ENCODE measurements at places on chromosomes 7 and 10.

- DNase-seq = no peak
Measured at GRCh38 chr10:100817268-100817839, 72.0 kb downstream of the PAX2 start.

GRCh38 chr7:17965603-17966002 lies 25.3 kb upstream of the SNX13 start:
- DNase-seq = no peak

GRCh38 chr7:81752318-81752714 lies 17.5 kb downstream of the HGF start:
- no peak for DNase-seq

DNA sequence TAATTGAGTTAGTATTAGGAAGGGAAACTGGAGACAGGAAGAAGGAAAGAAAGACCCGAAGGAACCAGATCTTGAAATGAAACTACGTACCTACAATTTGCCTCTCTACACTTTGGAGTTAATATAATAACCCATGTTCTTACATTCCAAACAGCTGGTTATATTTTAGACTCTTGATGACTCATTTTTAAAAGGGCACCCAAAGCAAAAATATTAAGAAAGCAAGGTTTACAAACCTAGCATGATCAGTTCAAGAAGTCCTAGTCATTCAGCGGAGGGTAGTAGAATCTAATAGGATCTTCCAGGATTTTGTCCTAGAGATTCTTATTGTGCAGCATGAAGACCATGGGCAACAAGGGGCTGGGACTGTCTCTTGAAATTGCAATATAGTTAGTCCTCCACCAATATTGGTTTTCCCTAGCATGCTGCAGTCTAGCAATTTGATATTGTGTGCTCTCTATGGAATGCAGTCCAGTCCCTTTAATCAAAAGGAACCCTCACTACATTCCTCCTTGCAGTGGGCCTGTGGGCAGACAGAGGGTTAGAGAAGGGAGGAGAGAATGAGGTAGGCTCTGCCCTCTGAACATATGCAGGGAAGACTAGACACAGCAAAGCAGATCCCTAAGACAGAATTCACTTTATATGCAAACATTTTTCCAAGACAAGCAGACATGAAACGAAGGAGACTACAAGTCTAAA lies 230.3 kb downstream of the INHBA start:
- DNase-seq = no peak

- no peak for DNase-seq
Measured at GRCh38 chr7:156618078-156618779, 22.3 kb upstream of the RNF32 start.

GRCh38 chr7:136555933-136556332 lies 312.5 kb upstream of the CHRM2 start:
- no peak for DNase-seq

- DNase-seq = no peak
Measured at GRCh38 chr10:100307684-100308083, 21.2 kb upstream of the BLOC1S2 start.

GRCh38 chr10:17510242-17510908 lies 56.0 kb upstream of the ST8SIA6 start:
- DNase-seq = no peak

- DNase-seq = no peak
Measured at GRCh38 chr7:100567751-100568175, 5.9 kb downstream of the SAP25 start.

DNA sequence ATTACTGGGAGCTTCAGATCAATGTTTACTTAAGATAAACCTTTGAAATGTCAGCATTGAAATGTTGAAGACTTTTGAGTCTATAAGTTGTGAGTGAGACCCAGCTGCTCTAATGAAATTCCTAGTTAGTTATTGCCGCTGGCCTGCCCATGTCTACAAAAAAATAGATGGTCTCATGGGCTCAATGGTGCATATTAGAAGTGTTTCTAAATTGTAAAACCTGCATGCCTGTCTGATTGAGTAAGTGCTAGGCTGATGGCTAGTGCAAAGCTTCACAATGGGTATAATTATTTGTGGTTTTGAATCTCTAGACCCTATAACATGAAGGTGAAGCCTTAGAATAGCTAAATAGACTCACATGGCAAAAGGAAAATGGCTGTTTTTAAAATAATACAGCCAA lies 234.5 kb downstream of the SORCS3 start:
- DNase-seq = no peak

GRCh38 chr7:18497082-18497481 lies 1.5 kb downstream of the HDAC9 start:
- DNase-seq = no peak

GRCh38 chr10:2798336-2799022 lies 268.9 kb upstream of the PFKP start:
- no peak for DNase-seq

DNA sequence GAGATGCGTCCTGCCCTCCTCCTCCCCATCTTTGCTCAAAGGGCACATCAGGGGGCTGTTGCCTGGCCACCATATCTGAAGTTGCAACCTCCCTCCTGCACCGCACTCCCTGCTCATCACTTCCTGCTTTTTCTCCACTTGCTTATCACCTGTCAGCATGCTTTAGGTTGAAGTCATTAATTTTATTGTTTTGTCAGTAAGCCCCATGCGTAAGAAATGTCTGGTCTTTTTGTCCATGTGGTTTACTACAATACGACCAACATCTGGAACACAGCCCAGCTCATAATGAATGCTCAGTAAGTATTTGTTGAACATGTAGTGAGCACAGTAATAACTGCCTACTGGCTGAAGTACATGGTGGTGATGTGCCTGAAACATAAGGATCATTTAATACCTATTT lies 71.6 kb upstream of the GJD4 start:
- DNase-seq = no peak

- DNase-seq = no peak
Measured at GRCh38 chr10:133440633-133441285, 13.0 kb upstream of the SCART1 start.

GRCh38 chr10:58638388-58638787 lies 125.7 kb downstream of the BICC1 start:
- no peak for DNase-seq

GRCh38 chr10:35563261-35563891 lies 41.8 kb upstream of the GJD4 start:
- DNase-seq = peak; percentile 17

- DNase-seq = no peak
Measured at GRCh38 chr7:35658606-35659201, 36.2 kb downstream of the HERPUD2 start.

- DNase-seq = peak; percentile 28
Measured at GRCh38 chr7:24980534-24981170, 674 bp upstream of the OSBPL3 start.

DNA sequence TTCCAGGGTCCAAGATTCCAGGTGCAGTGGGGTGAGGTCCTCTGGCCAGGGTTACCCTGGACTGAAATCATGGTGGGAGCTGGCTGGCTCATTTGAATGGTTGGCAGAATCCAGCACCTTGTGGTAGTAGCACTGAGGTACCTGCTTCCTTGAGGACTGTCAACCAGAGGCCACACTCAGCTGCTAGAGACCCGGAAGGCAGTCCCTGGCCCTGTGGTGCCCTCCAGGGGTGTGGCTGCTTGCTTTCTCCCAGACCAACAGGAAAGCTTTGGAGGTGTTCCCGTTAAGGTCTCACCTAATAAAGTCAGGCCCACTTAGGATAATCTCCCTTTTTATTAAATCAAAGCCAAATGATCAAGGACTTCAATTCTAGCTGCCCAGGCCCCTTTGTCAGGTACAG lies 107.7 kb upstream of the GDF10 start:
- no peak for DNase-seq

DNA sequence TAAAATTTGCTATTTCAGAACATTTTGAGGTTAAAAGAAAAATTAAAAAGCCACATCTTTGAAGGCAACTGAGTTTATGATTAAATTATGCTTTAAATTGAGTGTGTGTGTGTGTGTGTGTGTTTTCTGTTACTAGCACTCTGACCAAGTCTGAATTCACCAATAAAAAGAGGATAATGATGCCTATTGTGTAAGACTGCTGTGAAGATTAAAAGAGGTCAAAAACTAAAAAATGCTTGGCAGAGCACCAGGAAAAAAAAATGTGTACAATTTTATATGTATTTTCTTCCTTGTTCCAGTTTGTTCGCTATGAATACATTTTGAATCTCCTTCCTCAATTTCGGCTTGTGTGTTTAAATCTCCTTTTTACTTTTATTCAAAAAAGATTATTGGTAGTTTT lies 316.6 kb upstream of the MAGI2 start:
- no peak for DNase-seq

GRCh38 chr7:102432442-102433218 lies 745 bp upstream of the ORAI2 start:
- DNase-seq = no peak

- no peak for DNase-seq
Measured at GRCh38 chr10:125407000-125407502, 246.7 kb upstream of the CTBP2 start.

- no peak for DNase-seq
Measured at GRCh38 chr10:123909866-123910265, 18.3 kb upstream of the CPXM2 start.

- no peak for DNase-seq
Measured at GRCh38 chr10:79320820-79321493, 26.3 kb upstream of the PPIF start.

GRCh38 chr10:79116368-79116767 lies 47.6 kb downstream of the ZMIZ1 start:
- DNase-seq = no peak

DNA sequence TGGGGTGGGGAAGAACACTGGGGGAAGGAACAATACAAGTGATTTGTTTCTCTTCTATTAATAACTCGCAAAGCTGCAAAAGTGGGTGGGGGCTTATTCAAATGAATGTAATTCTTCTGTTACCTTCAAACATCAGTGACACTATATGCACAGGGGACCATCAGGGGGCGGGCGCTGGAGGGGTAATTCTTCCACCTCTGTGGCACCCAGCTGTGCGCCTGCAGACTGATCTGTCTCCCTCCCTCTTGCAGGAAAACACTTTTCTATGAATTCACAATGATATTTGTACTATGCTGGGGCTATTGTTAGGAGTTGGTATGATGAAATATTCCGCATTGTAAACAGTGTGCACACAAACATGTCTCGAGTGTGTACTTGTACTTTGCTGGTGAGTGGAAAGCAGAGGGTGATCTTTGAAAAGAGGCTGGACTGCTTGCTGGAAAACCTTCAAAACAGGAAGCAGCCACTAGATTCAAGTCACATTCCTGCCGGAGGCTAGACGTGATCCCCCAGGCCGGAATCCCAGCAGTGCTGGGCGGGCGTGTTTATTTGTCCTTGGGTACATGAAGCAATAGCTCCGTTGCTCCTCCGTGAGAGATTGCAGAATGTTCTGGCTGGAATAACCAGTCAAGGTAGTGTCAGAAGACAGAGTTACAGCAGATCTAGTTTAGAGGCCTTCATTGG lies 15.8 kb upstream of the BNIP3 start:
- no peak for DNase-seq

- no peak for DNase-seq
Measured at GRCh38 chr7:78363866-78364265, 565.3 kb downstream of the PHTF2 start.

- DNase-seq = no peak
Measured at GRCh38 chr10:114061789-114062188, 18.1 kb downstream of the ADRB1 start.

- no peak for DNase-seq
Measured at GRCh38 chr10:53624722-53625121, 852.1 kb upstream of the MBL2 start.

DNA sequence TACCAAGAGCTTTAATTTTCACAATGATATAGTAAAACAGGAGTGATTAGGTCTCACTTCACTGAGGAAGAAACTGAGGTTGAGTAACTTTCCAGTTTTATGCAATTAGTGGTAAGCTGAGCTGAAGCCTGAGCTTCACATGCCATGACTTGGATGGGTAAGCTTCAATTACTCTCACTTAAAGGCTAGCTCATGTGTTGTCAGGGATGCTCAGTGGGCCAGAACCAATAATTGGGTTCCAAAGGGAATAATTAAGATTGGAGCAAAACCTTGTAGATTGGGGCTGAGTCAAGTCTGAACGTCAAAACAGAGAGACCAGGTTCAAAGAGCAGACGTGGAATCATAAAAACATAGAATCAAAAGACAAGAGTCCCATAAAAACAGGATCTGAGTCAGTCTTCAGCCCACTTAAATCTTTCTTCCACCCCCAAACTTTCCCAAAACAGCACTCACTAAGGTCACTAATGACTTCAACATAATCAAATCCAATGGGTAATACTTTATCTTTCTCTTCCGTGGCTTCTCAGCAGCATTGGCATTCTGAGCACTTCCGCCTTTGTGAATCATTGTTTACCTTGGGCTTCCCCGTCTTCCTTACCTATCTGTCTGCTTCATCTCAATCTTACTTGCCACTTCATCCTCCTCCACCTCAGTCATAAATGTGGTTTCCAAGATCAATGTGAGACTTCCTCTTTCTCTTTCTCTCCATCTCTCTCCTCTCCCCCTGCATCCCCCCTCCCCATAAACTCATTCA lies 23.0 kb upstream of the EGFR start:
- DNase-seq = no peak

GRCh38 chr10:27319752-27320431 lies 79.3 kb upstream of the ACBD5 start:
- DNase-seq = no peak

DNA sequence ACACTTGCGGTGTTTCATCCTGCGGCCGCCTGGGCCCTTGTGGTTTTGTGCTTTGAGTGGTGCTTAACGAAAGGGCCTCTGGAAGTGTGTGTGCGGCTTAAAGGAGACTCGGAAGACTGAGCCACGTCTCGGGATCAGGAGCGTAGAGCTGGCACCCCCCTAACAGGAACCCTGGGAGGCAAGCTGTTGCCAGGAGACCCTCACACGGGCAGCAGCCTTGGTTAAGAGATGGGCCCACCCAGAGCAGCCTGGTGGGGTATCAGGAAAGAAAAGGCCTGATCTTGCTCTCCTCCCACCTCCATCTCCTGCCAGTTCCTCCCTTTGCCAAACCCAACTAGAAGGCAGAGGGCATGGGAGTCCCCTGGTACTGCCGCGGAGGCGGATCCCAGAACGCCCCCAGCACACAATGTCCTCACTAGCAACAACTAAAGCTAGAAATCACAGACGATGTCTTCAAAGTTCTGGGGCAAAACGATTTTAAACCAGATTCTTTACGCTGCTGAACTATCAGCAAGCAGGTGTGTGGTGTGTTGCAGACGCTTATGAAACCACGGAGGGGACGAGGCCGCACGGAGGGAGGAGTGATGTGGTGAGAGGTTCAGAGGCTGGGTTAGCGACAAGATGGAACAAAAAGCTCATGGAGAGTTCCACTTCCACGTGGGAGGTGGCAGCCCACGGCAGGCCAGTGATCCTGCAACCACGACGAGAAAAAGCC lies 67.0 kb upstream of the INPP5A start:
- DNase-seq = no peak

- DNase-seq = no peak
Measured at GRCh38 chr7:35700865-35701264, 5.9 kb upstream of the HERPUD2 start.

DNA sequence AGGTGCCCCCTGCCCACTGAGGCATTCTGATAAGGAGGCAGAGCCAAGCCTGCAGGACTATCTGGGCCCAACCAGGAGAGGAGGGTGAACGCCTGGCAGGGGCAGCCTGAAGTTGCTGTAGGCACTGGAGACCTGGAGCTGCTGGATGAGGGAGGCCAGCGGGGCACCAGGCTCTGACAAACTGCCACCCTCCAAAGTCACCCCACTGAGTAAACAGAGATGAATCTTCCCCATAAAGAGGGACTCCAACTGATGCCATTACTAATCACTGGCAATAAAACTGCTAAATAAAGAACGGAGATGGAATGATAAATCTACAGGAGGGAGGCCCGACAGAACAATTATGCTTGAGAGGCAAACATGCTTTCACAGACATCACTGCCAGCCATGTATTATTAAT lies 44.2 kb downstream of the DRGX start:
- no peak for DNase-seq

All from T-helper 17 cell (primary cell).